SJSA1 (cell line): ENCODE measurements at places on chromosomes 12 and 14. TPM values are rescaled to one million over a fixed set of nuclear protein-coding genes. Genes with fewer than 3 reads are reported as not detected.

GRCh38 chr14:67551940-67552339 is 18.9 kb downstream of the PLEKHH1 start:
- H3K4me3 ChIP-seq = no peak overlapping the region
- H3K27me3 ChIP-seq = no peaks in the 10 kb centered on the region; the same call in 1 of the 2 replicates
- DNase-seq = no peak
- no peak overlapping the region for H3K27ac ChIP-seq
- H3K4me1 ChIP-seq = no peaks in the 10 kb centered on the region

- no peaks in the 10 kb centered on the region for H3K27me3 ChIP-seq
- no peaks in the 10 kb centered on the region for H3K4me1 ChIP-seq
- no peaks in the 10 kb centered on the region for H3K36me3 ChIP-seq
- no peak overlapping the region for H3K27ac ChIP-seq
These were observed 132.4 kb upstream of the PZP start for GRCh38 chr12:9340422-9341259.

DNA sequence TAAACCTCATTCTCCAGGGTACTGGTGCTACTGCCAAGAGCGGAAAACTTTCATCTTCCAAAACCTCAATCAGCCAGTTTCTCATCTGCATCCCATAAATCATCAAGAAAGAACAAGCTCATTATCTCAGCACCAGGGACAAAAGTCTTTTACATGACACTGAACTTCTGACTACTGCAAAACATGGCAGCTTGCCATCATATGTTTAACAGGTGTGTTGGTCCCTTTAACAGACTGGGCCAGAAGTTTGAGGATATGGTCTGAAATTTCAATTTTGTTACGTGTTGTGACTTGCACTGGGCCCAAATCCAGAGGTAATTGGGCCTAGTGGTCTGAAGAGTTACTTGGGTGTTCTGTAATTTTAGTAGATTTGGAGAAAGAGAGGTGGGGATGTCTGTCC is 305.4 kb upstream of the SEL1L start:
- DNase-seq = no peak
- H3K4me1 ChIP-seq = no peaks in the 10 kb centered on the region
- H3K27me3 ChIP-seq = no peaks in the 10 kb centered on the region
- H3K27ac ChIP-seq = no peak overlapping the region

NDUFB1 gene
- total RNA-seq = 211 and 212 TPM in 2 replicates

- peaks cover 12% of the 10 kb centered on the region for H3K4me1 ChIP-seq
- H3K36me3 ChIP-seq = no peaks in the 10 kb centered on the region
- H3K27ac ChIP-seq = no peak overlapping the region
- no peak for DNase-seq
- no peak overlapping the region for H3K4me3 ChIP-seq
These were observed 22.1 kb downstream of the ZFP36L1 start for GRCh38 chr14:68770553-68771286.

GRCh38 chr14:103716091-103716801 is 636 bp downstream of the ZFYVE21 start:
- no peak overlapping the region for H3K27ac ChIP-seq
- H3K4me1 ChIP-seq = peaks cover 29% of the 10 kb centered on the region
- peak overlapping the region; percentile 79 for H3K4me3 ChIP-seq
- peak; percentile 18 for DNase-seq

DNA sequence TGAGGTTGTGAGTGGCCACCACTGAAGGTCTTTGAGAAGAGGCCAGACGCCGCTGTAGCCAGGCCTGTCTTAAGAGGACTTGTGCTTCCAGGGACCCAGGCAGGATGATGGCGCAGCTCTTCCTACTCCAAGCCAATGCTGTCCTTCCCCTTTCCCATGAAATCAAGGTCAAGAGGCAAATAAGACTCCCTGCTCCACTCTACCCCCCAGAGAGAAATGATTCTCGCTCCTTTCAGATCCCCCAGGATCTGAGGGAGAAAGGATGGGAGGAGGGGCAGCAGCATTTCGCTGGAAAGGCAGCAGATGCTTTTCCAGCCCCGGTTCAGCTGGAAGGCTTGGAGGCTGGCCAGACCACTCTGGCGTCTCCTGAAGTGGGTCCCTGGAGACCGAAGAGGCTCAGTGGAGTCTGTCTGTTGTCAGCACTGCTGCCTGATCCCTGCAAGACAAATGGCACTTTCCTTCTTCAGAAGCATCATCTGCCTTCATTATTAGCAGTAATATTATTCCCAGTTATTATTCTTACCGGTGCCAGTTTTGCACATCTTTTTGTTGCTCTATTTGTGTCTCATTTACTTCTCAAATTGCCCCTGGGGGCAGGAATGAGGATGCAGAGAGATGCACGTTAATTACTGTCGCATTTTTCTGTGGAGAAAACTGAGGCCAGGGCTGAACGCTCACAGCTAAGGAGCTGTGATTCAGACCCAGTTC is 51.4 kb downstream of the C14orf132 start:
- peak; percentile 72 for DNase-seq
- no peaks in the 10 kb centered on the region for H3K27me3 ChIP-seq
- H3K27ac ChIP-seq = no peak overlapping the region
- H3K36me3 ChIP-seq = 0 out of 2 replicates have a peak, but pooled peaks cover 2% of the 10 kb centered on the region
- H3K4me1 ChIP-seq = peaks cover 24% of the 10 kb centered on the region

KRT2 gene
- total RNA-seq = not detected in 2 replicates

DNA sequence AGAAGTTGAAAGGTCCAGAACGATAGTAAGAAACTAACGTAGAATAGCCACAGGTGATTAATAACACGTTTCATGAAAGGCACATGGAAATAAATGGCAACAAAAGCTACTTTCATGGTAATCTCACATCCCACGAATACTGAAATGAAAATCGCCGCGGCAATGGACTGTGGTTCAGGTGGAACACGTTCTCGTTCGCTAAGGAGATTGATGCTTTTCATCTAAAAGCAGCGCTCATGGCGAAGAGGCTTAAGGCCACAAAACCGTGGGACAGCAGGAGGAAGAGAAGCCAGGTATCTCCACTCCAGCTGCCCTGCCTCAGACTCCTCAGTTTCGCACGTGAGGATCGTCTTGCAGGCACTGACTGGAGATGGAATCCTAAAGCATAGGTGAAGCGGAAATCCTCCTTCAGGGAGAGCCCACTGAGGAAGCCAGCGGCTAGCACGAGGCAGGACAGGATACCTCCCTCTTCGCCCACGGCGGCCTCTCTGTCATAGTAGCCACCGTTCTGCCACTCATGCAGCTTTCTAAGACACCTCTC is 696 bp upstream of the GPHN start:
- H3K4me3 ChIP-seq = peak overlapping the region; percentile 43
- DNase-seq = no peak
- no peaks in the 10 kb centered on the region for H3K36me3 ChIP-seq
- H3K27ac ChIP-seq = no peak overlapping the region

DNA sequence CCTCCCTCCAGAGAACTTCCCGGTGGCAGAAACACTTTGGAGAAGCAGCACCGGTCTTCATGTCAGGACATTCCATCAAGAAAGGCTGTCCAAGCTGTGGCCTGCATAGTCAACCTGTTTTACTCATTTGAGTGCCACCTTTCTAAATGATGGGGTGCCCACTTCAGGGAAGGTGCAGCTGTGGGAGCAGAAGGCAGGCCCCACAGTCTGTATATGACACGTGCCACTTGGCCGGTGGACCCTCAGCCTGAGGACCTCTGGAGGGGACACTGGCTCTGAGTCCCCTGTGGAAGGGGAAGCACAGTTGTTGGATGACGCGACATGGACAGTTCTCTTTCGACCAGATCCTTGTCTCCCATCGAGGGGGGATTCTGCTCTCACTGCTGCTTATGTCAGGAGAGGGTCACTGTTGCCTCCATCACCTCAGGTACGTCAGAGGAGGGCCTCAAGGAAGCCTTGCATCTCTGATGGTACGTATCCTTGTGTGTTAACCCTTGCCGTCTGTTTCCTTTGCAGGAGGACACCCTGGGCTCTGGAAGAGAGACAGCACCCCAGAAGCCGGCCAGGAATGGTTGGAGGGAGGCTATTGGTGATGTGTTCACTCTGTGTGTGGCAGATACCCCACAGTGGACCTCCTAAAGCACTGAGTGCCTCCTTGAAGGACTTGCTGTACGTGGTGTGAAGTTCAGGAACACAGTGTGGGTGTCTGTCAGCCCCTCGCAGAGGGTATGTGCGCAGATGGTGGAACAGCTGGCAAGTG is 132.1 kb upstream of the RTL1 start:
- peaks cover 31% of the 10 kb centered on the region; the same call in 1 of the 2 replicates for H3K36me3 ChIP-seq
- no peaks in the 10 kb centered on the region for H3K27me3 ChIP-seq
- no peak for DNase-seq
- H3K4me3 ChIP-seq = no peak overlapping the region
- H3K4me1 ChIP-seq = no peaks in the 10 kb centered on the region
- no peak overlapping the region for H3K27ac ChIP-seq

- H3K27ac ChIP-seq = no peak overlapping the region
- no peaks in the 10 kb centered on the region for H3K36me3 ChIP-seq
- no peaks in the 10 kb centered on the region for H3K27me3 ChIP-seq
- no peak for DNase-seq
- H3K4me3 ChIP-seq = no peak overlapping the region
These were observed 150.8 kb downstream of the DICER1 start for GRCh38 chr14:95006479-95006878.

DNA sequence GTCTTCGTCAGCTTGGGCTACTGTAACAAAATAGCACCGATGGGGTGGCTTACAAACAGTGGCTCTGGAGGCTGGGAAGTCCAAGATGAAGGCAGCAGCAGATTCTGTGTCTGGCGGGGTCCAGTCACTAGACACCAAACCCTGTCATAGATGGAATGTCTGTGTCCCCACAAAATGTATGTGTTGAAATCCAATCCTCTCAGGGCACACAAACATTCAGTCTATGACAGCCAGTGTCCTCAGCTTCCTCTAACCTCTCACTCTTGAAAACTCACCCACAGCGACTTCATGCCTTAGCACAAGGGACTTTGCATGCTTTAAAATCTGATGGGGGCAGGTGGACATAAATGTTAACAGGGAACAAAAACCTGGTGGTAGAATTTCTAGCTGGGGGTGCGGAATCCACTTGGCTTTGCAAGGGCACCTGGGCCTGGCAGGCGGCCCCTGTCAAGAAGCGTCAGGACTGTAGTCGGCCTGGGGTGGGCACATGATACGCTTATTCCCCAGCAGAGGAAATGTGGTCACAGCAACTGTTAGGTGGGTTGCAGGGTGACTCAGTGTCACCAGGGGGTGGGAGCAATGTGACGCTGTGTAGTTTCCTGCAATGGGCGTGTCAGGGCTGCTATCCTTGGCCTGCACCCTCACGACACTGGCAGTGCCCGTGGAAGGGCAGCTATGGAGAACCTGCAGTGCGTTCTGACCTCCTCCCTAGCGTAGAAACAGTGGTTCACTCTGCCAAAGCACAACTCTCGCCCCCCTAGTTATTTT is 17.7 kb downstream of the RIN3 start:
- H3K27ac ChIP-seq = no peak overlapping the region
- H3K4me3 ChIP-seq = no peak overlapping the region
- peaks cover 14% of the 10 kb centered on the region for H3K4me1 ChIP-seq
- no peak for DNase-seq
- H3K36me3 ChIP-seq = no peaks in the 10 kb centered on the region

DNA sequence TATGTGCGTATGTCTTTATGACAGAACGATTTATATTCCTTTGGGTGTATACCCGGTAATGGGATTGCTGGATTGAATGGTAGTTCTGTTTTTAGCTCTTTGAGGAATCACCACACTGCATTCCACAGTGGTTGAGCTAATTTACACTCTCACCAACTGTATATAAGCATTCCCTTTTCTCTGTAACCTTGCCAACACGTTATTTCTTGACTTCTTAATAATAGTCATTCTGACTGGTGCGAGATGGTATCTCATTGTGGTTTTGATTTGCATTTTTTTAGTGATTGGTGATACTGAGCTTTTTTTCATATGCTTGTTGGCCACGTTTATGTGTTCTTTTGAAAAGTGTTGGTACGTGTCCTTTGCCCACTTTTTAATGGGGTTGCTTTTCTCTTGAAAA is 49.7 kb downstream of the FRS2 start:
- DNase-seq = peak; percentile 48
- 0 out of 2 replicates have a peak, but pooled peaks cover 3% of the 10 kb centered on the region for H3K36me3 ChIP-seq
- H3K27me3 ChIP-seq = no peaks in the 10 kb centered on the region
- H3K4me3 ChIP-seq = no peak overlapping the region
- H3K27ac ChIP-seq = no peak overlapping the region
